ENCODE measurements at places on chromosomes 12 and 14. TPM values are rescaled to one million over a fixed set of nuclear protein-coding genes. Genes with fewer than 3 reads are reported as not detected.

Gene KRT83
- not detected for total RNA-seq

- DNase-seq: no peak
Observed at GRCh38 chr14:100145682-100146464, 13.6 kb downstream of the DEGS2 start.

DNA sequence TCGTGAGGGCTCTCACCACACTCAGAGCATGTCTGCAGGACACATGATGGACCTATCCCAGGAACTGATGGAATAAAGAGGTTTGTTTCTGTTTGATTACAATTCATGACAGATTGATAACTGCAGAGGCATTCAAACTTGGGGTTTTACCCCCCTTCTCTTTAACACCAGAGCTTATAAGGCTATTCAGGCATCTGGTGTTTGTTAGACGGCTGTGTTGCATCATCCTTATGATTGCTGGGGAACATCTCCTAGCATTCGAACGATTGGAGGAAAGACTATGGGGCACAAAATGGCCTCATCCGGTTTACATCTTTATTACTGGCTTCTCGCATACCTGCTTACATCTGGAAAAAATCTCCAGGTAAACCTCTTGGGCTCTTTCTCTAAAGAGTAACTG is 191.8 kb downstream of the MSRB3 start:
- DNase-seq: no peak

DNA sequence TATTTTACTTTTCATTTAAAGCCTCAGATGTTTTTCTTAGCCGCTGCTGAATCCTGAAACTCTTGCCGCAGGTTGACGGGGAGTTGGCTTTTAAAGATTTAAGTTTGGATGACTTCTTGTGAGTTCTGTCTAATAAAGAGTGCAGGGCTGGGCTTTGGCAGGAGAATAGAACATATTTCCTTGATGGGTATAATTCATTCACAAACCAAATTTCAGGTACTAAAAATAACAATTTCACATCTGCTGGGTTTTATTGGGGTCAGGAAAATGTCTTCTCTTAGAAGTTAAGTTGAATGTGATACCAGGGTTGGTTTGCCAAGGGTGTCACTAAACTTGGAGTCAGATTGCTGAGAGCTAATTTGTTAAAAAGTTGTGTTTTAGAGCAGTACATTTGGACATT is 9.7 kb downstream of the SP1 start:
- no peak for DNase-seq

DNA sequence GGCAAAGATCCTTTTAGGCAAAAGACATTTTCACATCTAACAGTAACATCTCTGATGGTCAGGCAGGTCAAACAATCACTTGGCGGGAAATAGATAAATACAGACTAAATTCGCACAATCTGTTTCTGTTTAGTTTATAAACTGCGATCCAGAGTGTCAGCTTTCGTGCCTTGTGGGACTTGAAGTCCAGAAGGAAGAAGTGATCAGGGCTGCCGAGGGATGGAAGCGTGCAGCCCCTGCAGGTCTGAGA is 245 bp upstream of the BRMS1L start:
- DNase-seq: no peak

DNA sequence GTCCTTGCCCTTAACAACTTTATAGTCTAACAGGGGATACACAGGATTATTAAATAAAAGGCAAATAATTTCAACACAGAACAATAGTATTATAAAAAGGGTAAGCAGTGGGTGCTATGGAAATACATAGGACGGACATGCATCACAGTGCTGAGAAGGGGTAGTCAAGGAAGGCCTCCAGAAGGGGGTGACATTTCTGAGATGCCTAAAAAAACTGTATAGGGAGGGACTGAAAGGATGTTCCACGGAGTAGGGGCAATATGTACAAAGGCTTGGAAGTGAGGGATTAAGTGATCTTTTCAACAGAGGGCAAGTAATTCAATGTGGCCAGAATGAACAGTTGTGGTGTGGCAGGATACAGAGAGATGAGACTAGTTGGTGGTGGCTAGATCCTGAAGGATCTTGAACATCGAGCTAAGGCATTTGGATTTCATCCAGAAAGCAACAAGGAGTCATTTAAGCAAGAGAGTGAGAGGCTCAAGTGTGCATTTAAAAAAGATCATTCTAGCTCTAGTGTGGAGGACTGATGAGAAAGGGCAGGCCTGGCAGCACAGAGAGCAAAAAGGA is 8.9 kb upstream of the ATP5MC2 start:
- no peak for DNase-seq

- no peak for DNase-seq
Observed at GRCh38 chr12:121176826-121177529, 33.0 kb upstream of the P2RX4 start.

DNA sequence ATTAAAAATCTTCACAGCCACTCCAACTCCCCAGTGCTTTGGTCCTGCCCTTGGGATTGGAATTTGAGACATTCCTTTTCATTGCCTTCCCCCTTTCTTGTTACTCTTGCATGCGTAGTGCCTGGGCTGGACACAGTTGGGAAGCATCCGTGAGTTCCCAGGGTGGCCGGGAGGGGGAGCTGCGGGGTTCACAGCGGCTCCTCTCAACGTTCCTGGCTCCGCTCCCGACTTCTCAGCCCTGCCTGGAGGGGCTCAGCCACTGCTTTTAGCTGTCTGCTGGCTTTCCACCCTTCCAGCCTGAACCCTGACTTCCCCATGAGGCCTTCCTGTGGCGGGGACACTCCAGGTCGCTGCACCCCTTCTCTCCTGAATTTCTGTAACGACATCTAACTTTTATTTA is 3.2 kb downstream of the TEX52 start:
- peak; percentile 90 for DNase-seq

Gene MLXIP
- 22.6 TPM for total RNA-seq

Gene KRT74
- not detected for total RNA-seq

Gene C1QL4
- total RNA-seq: not detected

GRCh38 chr12:64749461-64750200 is 9.6 kb downstream of the GNS start:
- no peak for DNase-seq

DNA sequence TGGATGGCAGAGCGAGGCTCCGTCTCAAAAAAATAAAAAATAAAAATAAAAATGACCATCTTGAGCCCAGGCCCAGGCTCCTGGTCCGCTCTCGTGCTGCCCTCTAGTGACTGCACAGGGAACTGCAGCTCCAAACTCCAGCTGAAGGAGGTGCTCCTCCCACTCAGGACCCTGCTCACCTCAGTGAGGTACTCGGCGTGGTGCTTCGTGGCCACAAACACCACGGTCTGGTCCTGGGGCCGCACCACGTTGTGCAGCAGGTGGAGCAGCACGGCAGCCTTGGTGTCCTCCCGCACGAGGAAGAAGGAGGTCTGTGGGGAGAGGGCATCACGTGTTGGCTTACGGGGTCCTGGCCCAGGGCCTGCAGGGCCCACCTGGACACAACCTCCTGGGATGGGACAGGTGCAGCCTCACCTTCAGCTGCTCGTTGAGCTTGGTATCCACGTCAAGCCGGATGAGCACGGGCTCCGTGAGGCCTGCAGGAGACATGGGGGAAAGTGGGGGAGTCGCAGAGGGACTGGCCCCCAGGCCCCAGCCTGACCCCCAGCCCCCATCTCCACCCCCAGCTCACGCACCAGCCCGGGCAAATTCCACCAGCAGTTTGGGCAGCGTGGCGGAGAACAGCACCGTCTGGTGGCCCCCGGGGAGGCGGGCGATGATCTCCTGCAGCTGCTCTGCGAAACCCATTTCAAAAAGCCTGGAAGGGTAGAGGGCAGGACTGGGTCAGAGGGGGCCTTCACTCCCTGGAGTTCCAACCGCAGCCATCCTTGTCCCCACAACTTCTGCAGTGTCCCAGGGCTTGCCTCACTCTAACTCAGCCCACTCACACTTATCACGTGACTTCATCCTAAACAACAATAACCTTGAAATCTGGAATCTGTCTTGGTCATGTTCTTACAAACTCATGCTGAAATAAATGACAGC is 10.6 kb downstream of the DDX54 start:
- peak; percentile 82 for DNase-seq

GRCh38 chr12:89166525-89166934 is 185.8 kb downstream of the DUSP6 start:
- no peak for DNase-seq

Gene VDR
- total RNA-seq: 0.11 TPM

- no peak for DNase-seq
Observed at GRCh38 chr14:101191721-101192660, 288.5 kb upstream of the RTL1 start.

DNA sequence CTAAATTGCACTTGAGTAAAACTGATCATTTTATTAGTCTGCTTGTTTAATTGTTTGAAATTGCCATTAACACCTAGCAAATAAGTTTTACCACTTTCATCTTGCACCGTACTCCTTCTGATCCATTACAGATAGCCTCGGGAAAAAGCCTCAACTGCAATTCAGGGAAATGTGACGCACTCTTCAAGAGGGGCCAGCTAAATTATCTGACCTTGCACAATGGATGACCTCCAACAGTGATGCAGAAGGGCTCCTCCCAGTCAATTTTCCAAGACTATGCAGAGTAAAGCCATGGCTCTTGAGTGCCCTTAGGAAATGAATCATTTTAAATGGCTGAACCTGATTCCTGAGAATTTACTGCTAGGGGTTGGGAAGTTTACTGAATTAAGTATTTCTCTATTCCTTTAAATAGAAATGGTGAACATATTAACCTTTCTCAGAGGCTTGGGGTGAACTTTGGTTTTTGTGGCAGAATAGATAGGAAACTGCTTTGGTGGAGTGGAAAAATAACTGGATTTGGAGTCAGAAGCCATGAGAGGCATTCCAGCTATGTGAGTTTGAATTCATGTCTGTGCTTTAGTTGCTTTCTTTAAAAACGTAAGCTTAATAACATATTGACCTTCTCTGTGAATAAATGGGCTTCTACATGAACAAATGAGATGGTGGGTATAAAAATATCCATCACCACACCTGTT is 64.8 kb upstream of the OVCH1 start:
- DNase-seq: no peak

GRCh38 chr12:11457996-11458645 is 62.8 kb upstream of the PRB2 start:
- DNase-seq: no peak

Gene RPGRIP1
- 0.27 TPM for total RNA-seq

Gene MMP19
- 3.4 TPM for total RNA-seq

DNA sequence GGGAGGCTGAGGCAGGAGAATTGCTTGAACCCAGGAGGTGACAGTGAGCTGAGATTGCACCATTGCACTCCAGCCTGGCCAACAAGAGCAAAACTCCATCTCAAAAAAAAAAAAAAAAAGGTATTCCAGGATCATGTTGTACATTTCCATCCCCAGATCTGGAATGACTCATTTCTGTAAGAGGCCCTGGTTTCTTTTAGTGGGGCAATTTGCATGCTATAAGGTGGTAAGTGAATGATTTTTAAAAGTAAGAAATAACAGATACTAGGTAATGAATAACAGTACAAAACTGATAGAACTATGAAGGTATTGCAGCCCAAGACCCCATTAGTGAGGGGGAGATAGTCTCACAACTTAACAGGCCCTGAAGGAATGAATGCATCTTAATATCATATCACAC is 17.7 kb upstream of the ADCK1 start:
- DNase-seq: no peak

Gene SSTR1
- total RNA-seq: 0.43 TPM

Gene PTPRO
- 0.91 TPM for total RNA-seq

GRCh38 chr12:108060067-108060466 is 69.0 kb upstream of the WSCD2 start:
- no peak for DNase-seq

GRCh38 chr12:131589966-131590365 is 120.9 kb upstream of the SFSWAP start:
- no peak for DNase-seq

Gene EFS
- 3.2 TPM for total RNA-seq

DNA sequence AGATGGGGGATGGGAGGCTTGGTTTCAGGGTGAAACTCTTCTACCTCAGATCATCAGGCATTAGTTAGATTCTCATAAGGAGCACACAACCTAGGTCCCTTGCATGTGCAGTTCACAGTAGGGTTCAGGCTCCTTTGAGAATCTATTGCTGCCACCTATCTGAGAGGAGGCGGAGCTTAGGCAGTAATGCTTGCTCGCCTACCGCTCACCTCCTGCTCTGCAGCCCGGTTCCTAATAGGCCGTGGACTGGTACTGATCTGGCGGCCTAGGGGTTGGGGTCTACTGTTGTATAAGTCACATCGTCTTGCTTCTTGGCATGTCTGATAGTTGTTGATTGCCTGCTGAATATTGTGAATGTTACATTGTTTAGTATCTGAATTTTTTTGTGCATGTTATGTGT is 12.2 kb downstream of the SCYL2 start:
- no peak for DNase-seq

Gene KRT82
- not detected for total RNA-seq

- peak; percentile 16 for DNase-seq
Observed at GRCh38 chr14:104295681-104296387, 157.4 kb downstream of the KIF26A start.

DNA sequence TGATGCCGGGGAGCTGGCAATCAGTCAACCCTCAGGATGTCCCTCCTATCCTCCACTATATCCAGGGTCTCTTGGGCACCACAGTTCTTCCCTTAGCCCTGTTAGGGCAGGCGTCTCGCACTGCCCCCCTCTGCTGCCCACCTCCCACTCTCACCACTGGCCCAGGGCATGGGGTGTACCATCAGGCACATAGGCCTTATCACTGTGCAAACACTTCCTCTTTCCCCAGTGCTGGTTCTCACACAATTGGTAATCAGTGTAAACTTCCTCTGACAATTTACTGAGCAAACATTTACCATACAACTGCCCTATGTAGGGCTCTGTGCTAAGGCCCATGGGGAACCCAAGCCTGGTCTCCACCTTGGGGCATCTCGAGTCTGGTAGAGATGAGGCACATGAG is 20.1 kb upstream of the TMED10 start:
- no peak for DNase-seq

GRCh38 chr12:48827026-48827425 is 8.7 kb downstream of the CACNB3 start:
- DNase-seq: no peak

DNA sequence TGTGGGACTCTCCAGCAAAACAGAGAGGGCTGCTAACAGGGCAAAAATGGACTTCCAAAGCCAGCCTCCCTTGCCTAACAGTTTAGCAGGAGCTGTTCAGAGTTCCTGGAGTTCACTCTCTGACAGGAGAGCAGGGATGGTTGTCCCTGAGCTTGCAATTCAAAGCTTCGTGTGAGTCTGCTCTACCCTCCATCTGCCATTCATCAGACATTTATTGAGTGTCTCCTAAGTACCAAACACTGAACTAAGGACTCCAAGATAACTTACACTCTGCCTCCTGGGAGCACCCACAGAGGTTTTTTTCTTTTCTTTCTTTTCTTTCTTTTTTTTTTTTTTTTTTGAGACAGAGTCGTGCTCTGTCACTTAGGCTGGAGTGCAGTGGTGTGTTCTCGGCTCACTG is 28.7 kb downstream of the RHOF start:
- DNase-seq: no peak

- DNase-seq: no peak
Observed at GRCh38 chr14:76497550-76498462, 121.9 kb downstream of the ESRRB start.

DNA sequence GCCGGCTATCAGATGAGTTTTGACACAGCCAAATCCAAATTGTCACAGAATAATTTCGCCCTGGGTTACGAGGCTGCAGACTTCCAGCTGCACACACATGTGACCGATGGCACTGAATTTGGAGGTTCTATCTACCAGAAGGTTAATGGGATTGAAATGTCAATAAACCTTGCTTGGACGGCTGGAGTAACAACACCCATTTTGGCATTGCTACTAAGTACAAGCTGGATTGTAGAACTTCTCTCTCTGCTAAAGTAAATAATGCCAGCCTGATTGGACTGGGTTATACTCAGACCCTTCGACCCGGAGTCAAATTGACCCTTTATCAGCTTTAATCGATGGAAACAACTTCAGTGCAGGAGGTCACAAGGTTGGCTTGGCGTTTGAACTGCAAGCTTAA is 100.2 kb upstream of the EVL start:
- no peak for DNase-seq

- no peak for DNase-seq
Observed at GRCh38 chr14:66824251-66824650, 316.3 kb downstream of the GPHN start.

All from Right ventricle myocardium superior (tissue), 1 donor.